Stimulated activated CD4-positive, alpha-beta T cell treated with anti-CD3 and anti-CD28 coated beads, Interleukin-4, amount 100 ng/mL, for 4 hours (primary cell): ENCODE measurements at places on chromosomes 1 and 21.

DNA sequence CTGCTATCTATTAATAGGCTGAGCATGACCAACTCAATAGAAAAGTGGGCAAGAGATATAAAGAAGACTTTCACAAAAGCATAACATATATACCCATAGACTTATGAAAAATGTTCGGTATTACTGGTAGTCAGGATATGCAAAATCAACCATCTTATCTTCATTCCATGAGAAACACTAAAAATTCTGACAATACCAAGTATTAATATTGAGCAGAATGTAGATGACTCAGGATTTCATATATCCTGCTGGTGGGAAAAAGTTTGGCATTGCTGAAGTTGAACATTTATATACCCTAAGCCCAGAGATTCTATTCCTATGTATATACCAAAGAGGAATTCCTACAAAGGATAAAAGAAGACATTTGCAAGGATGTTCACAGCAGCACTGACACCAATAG is 138.3 kb downstream of the CLEC20A start:
- no peak for DNase-seq

DNA sequence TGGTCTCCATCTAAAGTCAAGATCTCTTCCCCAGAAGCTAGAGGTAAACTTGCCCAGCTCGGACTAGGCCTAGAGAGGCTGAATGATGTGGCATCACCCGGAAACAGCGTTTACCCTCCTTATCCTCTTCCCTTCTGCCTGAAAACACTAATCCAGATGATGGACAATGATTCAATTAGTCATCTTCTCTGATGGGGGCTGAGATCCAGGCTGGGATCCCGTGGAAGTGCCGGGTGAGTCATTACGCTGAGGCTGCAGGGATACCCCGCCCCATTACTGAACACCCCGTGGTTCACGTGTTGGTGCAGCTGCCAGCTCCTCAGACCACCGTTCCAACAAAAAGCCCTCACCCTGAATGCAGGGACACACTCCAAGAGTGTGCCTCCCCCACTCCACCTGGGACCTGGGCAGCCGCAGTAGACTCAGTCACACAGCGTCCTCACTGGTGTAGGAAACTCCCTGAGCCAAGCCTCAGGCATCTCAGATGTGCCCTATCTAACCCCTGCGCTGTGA is 2.0 kb downstream of the S100A6 start:
- no peak for DNase-seq

DNA sequence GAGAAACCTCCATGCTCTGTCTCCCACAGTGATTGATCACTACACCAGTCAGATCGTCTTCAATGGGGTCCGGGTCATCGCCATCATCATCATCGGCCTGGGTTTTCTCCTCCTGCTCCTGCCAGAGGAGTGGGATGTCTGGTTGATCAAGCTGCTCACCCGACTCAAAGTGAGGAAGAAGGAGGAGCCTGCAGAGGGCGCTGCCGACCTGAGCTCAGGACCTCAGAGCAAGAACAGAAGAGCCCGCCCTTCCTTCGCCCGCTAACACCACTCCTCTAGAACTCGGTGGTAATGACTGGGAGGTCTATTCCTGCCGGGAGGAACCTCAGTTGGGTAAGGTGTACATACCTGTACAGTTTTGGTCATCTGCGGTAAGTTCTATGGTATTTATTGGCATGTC is 50.3 kb upstream of the COA6 start:
- DNase-seq: peak; percentile 48

- no peak for DNase-seq
These were observed 7.7 kb upstream of the GIPC2 start for GRCh38 chr1:78038071-78038470.

DNA sequence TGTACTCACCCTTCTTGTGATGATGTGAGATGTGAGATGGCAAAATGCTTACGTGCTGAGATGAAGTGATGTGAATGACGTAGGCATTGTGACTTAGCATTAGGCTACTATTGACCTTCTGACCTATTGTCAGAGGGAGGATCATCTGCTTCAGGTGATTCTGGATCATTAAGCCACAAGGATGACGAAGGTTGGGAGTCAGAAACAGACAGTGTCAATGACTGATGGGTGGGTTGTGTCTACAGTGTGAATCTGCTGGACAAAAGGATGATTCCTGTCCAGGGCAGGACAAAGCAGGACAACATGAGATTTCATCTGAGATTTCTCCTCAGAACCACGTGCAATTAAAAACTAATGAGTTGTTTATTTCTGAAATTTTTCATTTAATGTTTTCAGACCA is 129.0 kb downstream of the GABPA start:
- DNase-seq: no peak

DNA sequence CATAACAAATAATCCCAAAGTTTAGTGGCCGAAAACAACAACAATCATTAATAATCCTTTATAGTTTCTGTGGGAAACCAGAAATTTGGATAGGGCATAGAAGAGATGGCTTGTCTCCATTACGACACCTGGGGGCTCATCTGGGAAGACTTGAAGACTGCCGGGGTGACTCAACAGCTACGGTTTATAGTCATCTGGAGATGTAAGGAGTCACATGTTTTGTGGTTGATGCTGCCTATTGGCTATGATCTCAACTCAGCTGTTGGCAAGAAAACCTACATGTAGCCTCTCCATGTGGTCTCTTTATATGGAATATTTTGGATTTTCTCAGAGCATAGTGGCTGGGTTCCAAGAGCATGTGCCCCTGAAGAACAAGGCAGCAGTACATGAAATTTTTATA is 29.3 kb upstream of the TSPAN2 start:
- DNase-seq: no peak

DNA sequence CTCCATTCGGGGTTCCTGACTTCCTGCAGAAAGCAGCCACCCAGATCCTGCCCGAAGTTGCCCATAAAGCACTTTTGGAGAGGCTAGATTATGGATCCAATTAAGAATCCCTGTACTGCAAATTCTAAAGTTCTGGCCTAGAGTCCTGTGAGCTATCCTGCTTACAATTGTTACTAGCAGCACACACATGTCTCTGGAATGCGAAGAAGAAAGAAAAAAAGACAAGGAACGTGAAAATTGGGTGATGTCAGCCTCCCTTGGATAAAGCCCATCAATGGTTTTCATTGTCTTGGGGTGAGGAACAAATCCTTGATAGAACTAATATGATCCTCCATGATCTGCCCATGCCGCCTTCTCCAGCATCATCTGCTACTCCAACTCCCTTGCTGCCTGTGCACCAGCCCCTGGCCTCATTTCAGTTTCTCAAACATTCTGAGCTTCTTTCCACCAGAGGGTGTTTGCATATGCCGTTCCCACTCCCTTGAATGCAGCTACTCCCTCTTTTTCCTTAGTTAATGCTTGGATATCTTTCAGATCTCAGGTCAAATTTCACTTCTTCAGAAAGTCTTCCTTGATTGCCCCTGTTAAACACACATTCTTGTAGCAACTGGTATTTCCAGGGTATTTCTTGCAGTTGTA is 94.0 kb downstream of the ST6GALNAC5 start:
- no peak for DNase-seq

DNA sequence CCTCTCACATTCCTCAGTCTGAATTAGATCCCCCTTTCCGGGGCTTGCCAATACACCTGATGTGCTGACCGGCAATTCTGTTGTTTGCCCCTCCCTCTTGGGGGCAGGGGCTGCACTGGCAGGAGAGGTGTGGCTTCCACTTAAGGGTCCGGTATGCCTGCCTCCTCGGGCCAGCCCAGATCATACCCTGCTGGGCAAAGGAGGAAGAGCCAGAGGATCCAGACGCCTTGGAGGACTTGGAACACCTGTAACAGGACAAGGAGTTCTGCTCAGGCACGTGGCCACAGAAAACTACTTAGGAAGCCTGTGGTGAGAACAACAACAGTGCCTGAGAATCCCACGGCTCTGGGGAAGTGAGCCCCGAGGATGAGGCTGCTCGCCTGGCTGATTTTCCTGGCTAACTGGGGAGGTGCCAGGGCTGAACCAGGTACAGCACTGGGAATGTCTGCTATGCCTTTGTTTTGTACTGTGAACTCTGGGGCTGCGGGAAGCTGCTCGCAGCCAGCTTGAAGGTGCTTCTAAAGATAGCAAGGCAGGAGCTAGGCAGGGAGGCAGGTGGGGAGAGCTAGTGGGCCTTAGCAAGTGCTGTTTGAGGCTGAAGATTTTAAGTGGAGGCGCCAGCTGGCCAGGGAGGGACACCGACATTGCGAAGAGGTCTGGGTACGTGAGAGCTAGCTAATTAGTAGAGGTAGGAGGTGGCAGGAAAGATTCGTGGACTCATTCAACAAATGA is at the start of gene SMPDL3B:
Gene SMPDL3B, plus strand, starts transcription at position 183 of the 732 bp plus-strand sequence. Its CDS starts 184 bp downstream, at position 367.
- no peak for DNase-seq

DNA sequence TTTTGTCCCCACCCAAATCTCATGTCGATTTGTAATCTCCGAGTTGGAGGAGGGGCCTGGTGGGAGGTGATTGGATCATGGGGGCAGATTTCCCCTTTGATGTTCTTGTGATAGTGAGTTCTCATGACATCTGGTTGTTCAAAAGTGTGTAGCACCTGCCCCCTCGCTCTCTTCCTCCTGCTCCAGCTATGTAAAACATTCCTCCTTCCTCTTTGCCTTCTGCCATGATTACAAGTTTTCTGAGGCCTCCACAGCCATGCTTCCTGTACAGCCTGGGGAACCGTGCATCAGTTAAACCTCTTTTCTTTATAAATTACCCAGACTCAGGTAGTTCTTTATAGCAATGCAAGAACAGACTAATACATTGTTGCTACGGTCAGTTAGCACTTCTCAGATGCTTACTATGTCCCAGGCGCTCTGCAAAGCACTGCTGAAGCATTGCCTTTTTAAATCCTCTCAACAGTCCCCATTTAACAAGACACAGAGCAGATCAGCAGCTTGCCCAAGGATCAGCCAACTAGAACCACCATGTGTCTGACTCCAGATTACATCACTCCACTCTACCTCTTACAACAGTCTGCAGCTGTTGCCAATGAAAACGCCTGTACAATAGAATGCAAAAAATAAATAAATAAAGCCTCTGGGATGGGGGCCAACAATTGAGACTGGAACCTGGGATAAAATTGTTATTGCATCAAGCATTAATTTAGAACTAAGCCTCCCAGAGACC is 52.4 kb upstream of the USP1 start:
- no peak for DNase-seq

- no peak for DNase-seq
These were observed 36.6 kb upstream of the PADI1 start for GRCh38 chr1:17168091-17168876.

DNA sequence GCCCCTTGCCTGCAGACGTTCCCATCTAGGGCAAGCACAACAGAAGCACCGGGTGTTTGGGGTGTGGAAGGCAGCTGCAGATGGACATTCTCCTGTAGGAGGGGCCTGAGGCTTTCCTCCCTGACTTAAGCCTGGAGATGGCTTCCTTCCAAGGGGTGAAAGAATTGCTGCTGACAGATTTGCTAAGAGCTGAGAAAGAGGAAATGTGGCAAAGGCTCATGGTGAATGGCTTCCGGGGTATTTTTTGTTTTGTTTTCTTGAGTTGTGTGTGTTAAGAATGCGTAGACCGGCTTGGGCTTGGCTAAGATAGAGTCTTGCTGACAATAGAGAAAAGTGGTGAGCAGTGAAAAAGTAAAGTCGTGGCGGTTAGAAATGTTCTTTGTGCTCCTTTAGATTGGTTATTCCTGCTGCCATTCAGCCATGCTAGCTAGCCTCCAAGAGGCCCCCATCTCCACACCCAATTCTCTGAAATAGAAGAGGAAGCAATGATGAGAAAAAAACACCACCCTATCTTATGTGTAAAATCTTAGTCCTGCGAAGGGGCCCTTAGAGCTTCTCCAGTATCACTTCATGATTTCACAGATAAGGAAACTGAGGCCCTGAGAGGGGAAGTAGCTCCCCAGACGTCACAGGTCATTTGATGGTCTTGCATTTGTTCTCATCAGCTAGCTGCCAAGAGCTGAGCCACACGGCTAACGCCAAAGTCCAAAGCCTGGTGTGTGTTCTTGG is 36.9 kb downstream of the EIF2D start:
- no peak for DNase-seq

- no peak for DNase-seq
These were observed 5.6 kb downstream of the HPDL start for GRCh38 chr1:45332346-45332720.

GRCh38 chr1:178960482-178961240 is 65.0 kb upstream of the FAM20B start:
- no peak for DNase-seq

- no peak for DNase-seq
These were observed 17.6 kb downstream of the OPTC start for GRCh38 chr1:203511513-203511912.

DNA sequence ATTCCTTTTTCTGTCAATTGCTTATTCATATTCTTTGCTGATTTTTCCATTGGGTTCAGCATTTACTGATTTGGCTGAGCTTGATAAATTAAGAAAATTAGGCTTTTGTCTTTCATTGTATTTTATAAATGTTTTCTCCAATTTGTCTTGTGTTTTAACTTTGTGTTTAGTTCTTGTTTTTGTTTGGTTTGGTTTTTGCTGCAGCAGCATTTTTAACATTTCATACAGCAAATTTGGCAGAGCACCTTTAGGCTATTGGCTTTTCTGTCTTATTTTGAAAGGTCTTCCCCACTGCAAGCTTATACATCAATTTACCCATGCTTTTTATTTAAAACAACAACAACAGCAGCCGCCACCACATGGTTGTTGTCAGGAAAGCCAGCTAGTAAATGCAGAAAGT is 33.8 kb upstream of the DISC1 start:
- no peak for DNase-seq

GRCh38 chr1:40857737-40858136 is 4.4 kb downstream of the CITED4 start:
- no peak for DNase-seq

DNA sequence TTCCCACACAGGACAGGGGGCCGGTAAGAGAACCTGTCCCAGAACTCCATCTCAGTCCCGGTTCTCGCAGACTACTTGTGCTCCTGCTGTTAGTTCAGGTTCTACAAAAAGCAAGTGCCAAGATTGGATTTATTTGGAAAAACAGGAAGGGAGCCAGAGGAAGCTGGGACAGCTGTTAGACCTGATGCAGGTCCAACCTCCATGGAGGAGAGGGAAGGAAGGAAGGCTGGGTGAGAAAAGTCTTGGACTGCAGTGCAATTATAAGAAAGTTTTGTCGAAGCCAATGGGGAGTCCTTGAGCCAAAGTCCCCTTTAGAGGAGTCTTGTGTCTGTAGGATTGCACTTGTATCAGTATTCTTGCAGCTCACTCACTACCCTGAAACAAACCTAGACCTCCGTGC is 191.2 kb downstream of the GREM2 start:
- no peak for DNase-seq

DNA sequence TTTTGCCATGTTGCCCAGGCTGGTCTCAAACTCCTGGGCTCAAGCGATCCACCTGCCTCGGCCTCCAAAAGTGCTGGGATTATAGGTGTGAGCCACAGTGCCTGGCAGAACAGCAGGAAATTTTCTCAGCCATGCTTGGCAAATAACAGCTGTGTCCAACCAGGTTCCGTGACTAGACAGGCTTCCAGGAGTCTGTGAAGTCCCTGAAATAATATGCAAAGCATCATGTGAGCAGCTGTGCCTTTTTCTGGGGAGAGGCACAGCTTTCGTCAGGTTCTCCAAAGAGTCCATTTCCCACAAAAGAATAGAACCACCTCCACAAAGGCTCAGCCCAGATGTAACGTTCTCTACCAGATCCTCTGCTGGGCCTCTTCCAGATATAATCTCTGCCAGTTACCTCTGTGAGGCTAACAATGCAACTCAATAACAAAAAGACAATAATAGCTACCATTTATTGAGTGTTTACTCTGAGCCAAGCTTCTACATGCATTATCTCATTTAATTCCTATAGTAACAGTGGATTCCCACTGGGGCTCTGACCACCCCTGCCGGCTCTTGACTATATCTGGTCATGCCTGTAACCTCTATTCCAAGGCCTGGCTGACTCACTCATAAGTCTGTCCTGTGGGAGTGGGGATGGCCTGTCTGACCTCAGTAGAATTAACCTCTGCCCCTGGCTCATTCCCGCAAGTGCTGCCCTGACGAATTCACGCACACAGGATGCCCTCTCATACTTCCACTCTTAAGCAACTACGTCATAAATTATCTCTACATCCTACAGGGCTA is 4.0 kb upstream of the NKAIN1 start:
- DNase-seq: no peak
